Stimulated activated CD8-positive, alpha-beta memory T cell treated with anti-CD3 and anti-CD28 coated beads, Interleukin-15, amount 100 ng/mL, for 4 hours (primary cell): ENCODE measurements at places on chromosomes 4 and X.

DNA sequence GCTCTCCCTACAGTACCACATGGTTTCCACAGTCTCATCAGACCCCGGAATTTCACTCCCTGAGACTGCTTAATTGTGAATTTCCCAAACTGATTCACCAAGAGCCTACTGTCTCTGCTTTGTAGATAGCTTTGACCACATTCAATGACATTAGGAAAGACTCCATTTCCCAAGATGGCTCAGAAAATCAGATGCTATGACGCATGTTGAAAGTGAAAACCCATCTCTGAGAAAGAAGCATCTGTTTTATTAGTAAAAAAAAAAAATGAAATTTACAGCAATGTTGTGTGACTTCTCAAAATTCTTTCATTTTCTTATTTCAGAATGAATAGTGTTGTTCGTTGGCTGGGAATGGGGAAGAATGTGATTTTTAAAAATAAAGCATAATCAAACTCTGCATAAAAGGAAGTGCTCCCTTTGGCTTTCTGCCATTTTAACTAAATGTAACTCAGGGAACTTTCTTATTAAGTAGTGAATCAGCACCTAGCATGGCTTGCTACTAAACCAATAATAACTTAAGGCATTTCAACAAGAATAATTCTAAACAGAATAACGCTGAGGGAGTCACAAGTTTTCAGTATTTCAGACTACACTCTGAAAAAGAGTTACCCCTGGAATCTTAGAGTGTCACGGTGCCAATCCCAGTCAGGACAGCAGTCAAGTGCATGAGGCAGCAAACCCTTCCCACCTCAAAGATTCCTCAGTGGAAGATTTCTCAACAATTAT, 97.4 kb upstream of the MYOZ2 start:
- DNase-seq: no peak

DNA sequence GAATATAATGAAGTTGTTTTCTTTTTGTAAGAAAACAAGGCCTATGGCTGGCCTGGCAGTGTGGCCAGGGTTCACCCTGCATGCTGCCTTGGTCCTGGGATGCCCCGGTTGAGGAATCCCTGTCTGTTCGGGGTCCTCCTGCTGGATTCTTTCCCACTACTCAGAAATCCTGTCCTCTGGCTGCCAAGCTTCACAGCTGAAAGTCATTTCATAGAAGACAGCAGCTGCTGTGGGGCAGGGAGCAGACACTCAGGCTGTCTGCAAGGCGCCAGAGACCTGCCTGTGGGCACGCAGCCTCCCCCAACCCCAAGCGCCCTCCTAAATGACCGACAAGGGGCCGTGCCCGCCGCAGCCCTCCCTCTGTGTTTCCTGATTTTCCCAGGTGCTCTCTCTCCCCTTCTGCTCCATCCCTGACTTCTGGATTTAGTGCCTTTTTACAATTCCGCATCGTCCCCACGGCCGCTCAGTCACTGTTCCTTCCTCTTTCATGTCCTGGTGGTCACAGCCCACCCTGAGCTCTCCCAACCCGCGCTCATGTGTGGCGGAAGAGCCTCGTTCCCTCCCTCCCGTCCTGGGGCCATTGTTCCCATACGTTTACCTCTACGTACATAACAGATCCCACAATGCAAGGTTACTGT, 27.5 kb downstream of the ZFYVE28 start:
- DNase-seq: no peak

- no peak for DNase-seq
Measured at GRCh38 chr4:22170353-22170752, 221.8 kb upstream of the KCNIP4 start.

DNA sequence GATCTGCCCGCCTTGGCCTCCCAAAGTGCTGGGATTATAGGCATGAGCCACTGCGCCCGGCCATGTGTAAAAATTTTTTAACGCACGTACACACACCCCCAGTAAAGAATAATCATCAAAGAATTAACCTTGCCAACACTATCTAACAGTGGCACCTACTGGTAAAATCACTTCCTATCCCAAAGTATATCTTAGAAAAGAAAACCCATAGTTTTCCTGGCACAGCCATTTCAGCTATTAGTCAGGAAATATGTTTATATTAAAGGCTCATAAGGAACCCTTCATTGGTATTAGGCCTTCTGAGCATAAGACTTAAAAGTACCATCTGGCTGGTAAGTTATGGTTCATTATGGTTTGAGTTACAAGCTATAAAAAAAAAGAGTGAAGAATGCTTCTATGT, 14.1 kb downstream of the S100G start:
- DNase-seq: no peak

- DNase-seq: no peak
Measured at GRCh38 chr4:72569719-72570235, 756 bp upstream of the ADAMTS3 start.

DNA sequence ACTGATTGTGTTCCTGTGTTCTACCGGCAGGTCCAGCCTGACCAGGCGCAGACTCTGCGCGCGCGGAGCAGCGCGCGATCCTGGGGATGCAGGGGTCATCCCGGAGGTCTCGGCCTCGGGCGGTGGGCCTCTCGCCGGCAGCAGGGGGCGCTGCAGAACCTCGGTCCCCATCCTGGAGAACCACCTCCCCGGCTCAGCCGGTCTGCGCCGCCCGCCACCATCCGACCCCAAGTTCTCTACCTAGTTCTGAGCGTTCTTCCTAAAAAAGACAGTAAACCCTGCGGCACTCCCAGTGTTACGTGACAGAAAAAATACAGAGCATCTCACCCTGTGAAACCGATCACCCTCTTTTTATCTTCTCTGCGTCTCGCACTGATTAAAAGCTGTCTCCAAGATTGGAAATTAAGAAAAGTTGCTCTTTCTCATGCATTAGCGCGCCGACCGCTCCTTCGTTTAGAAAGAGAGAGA, 1.6 kb downstream of the TRPC3 start:
- peak; percentile 52 for DNase-seq

- DNase-seq: no peak
Measured at GRCh38 chr4:105978684-105979296, 83.5 kb downstream of the NPNT start.

GRCh38 chr4:123505095-123506010, 108.8 kb downstream of the SPRY1 start:
- no peak for DNase-seq

DNA sequence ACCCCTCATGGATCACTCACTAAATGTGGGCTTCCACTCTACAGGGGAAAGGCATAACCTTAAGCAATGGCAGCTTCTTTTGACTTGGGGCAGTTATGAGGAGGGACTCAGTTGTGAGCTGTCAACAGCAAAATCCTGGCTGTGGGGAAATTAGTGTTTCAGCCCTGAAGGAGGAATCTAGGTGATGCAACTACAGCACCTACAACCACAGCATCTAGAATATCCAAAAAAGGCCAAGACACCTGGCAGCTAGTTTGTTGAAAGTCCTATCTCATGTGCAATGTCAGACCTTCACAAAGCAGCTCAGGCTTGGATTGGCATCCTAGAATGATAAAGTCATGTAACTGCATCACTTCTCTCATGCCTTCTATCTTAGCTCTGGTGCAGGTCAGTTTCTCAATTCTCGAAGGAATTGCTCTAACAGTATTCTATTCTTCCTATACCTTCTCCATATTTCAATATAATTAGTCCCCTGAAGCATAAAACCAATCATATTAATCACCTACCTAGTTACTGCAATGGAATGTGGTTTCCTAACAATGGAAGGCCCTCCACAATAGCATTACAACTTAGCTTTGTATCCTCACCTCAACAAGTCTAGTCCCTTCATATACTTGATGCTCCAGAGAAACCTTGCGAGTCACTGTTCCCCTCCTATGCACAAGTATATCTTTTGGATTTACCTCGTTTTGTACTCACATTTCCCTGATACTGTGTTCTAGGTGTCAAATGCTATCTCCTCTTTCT, 5.5 kb upstream of the ANTXR2 start:
- DNase-seq: no peak

DNA sequence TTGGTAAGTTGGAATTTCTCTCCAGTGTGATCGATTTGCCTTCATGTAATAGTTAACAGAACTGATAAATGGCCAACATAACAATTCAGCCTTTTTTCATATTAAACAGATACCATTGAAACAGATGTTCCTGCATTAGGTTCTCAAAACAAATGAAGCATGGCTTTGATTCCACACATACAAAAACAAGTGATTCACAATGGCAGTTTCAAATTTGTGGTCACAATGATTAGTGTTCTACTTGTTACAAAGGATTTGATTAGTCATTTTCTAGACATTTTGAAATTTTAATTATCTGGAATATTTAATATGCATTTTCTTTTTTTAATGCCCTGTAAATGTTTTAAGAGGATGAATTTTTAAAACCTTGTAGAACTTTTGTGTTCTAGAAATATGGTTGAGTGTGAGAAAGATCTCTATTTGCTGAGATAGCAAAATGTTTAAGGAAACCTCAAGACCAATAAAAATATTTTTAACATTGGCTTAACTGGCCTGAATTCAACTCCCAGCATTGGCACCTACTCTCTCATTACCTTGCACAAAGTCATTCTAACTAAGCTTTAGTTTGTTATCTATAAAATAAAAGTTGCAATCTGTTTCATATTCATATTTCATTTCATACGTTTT, 18.9 kb upstream of the GLRA3 start:
- DNase-seq: no peak

- no peak for DNase-seq
Measured at GRCh38 chr4:18568600-18568999, 547.0 kb upstream of the LCORL start.

DNA sequence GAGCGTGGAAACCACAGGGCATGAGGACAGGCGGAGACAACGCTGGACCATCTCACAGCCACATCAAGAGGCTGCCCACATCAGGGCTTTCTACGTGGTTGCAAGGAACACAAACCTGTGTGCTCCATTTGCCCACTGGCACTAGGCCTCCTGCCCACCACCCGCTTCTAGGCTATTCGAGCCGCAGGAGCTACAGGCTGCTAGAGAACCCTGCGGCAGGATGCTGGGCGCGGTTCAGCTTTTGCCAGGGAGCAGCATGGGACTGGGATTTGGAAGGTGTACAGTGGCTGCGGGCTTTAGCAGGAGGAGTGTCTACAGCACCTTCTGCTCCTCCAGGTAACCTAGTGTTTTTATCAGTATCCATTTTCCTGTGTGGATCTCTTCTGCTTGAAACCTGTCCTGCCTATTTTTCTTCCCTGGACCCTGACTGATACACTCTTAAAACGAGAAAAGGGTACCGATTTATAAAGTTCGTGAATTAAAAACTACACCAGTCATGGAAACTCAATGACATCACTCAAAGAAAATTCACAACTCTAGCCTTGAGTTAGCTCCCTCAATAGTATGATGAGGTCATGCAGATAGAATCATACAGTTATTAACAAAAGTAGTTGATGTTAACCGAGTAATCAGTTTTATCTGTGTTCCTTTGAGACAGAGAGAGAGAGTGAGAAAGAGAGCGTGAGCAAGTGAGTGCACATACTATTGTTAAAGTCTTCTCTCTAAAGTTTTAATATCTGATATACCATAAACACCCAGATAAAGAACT, 12.8 kb downstream of the NOP14 start:
- DNase-seq: no peak

- DNase-seq: no peak
Measured at GRCh38 chrX:72123471-72124185, 8.1 kb downstream of the RTL5 start.

- no peak for DNase-seq
Measured at GRCh38 chrX:42094218-42094617, 170.9 kb upstream of the CASK start.

- DNase-seq: no peak
Measured at GRCh38 chr4:8503801-8504200, 63.2 kb downstream of the TRMT44 start.

DNA sequence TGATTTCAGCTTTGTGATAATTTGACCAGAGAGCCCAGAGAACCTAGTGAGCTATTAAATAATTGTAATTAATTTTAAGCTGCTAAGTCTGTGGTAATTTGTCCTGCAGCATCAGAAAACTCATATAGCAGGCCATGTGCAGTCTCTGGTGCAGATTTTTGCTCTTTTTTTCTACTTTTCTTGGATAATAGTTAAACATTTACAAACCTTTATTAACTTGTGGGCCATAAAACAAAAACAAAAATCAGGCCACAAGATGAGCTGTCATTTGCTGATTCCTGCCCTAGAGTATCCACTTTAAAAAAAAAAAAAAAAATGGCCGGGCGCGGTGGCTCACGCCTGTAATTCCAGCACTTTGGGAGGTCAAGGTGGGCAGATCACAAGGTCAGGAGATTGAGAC, 99.8 kb downstream of the CLDN22 start:
- no peak for DNase-seq

DNA sequence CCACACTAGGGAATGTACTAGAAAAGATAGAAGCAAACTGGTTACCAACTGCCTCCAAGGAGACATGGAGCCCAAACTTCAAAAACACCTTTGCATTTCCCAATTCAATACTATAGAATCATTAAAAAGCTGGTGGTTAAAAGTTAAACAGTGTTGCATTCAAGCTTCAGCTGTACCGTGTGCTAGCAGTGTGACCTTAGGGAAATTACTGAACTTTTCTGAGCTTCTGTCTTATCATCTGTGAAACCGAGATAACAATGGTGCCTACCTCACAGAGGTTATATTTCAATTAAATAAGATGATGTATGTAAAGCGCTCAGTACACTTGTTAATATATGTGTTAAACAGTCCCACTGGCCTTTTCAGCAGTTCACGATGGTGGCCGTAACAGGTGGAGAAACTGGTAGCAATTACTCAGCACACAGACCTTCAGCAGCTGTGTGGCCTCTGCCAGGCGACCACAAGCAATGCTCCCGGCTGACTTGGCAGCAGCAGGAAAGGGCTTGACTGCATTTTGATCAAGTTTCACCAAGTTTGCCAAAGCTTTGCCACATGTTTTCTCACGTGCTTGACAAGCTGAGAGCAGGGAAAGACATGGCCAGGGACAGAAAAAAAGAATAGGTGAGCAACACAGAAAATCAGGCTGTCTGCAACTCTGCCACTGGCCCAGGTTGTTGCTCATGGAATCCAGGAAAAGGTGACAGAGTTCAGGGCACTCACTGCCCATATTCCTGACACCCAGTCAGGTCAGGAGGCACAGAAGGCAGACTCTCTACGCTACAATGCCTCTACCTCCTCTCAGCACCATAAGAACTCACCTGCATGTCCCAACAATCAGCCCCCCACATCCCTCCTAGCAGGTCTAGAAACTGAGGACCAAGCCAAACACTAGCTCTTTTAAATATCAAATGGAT, 72.1 kb downstream of the PARM1 start:
- no peak for DNase-seq

GRCh38 chrX:18883234-18883960, 100.5 kb downstream of the PHKA2 start:
- DNase-seq: no peak

DNA sequence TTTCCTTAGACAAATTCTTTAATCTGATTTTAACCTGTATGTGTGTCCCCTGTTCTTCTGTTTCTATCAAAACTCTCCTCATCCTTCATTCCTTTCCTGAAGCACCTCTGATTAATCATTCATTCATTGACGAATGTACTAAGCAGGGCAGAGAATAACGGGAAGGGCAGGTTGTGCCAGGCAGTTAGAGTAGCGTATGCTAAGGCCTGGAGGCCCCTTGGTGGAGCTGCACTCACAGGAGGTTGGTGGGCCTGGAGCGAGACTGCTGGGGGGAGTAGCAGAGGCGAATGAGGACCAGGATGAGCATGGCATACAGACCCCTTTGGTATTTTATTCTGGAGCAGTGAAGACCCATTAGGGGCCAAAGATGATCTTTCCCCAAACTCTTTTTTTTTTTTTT, 22.5 kb downstream of the PTTG2 start:
- no peak for DNase-seq
